M059J (cell line): ENCODE measurements at places on chromosomes 3 and 15. TPM values are rescaled to one million over a fixed set of nuclear protein-coding genes. Genes with fewer than 3 reads are reported as not detected.
A peak's percentile ranks its signal among the peaks of the same experiment; 100 is the strongest.

Gene RBM15B
- total RNA-seq = 7.7 and 13.3 TPM in 2 replicates

Gene NR2E3
- total RNA-seq = 0.12 TPM in 1 of 2 replicates, not detected in the other

Gene AHSG
- not detected in 2 replicates for total RNA-seq

Gene UBE2Q2
- total RNA-seq = 30.7 and 37.5 TPM in 2 replicates

Gene EPHA6
- total RNA-seq = not detected in 2 replicates

Gene TM4SF1
- 188 and 207 TPM in 2 replicates for total RNA-seq

Gene PRKCD
- 1.5 and 4.3 TPM in 2 replicates for total RNA-seq

Gene JMJD7
- total RNA-seq = 7.9 and 11.4 TPM in 2 replicates

Gene LRRC31
- not detected in 2 replicates for total RNA-seq

Gene GHSR
- total RNA-seq = not detected in 2 replicates

Gene CAMK1
- total RNA-seq = 6.4 and 10.6 TPM in 2 replicates

DNA sequence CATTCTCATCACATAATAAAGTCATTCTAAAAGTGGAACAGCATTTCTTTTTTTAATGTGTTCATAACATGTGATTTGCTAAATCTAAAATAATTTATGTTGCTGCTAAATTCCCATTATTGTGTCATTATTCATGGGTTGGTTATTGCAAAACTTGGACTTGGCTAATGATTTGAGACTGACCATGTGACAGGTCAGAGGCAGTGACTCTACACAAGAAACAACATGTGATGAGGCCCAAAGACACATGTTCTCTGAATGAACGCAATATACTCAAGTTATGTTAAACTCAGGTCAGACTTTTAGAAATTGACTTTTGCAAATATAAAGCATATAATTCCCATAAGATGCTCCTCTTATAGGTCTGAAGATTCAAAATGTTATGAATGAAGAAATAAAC, 566.1 kb downstream of the TBL1XR1 start:
- no peak for DNase-seq

- DNase-seq = peak; percentile 16
Measured at GRCh38 chr3:46695177-46695961, 1.9 kb upstream of the ALS2CL start.

- no peak for DNase-seq
Measured at GRCh38 chr3:177231242-177231641, 34.0 kb upstream of the TBL1XR1 start.

- peak; percentile 64 for DNase-seq
Measured at GRCh38 chr3:23664459-23664858, 141.3 kb upstream of the UBE2E1 start.

GRCh38 chr15:76972389-76973361, 22.3 kb upstream of the PSTPIP1 start:
- DNase-seq = no peak

DNA sequence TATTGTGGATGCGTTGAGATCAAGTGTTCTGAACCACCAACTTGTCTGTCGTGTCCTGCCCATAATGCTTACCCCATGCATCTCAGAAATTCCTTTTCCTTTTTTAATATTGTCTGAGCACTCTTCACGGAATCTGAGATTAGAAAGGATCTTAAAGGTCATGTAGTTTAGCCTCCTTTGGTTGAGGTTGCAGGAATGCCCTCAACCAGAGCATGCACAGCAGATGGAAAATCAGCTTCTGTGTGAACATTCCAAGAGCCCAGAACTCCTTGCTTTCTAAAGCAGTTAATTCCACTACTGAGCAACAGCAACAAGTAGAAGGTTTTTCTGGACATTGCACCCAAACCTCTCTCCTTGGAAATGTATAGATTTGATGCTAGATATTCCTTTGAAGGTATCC, 153.7 kb downstream of the TPRG1 start:
- DNase-seq = peak; percentile 44

GRCh38 chr15:52441841-52442240, 86.8 kb downstream of the MYO5A start:
- no peak for DNase-seq

DNA sequence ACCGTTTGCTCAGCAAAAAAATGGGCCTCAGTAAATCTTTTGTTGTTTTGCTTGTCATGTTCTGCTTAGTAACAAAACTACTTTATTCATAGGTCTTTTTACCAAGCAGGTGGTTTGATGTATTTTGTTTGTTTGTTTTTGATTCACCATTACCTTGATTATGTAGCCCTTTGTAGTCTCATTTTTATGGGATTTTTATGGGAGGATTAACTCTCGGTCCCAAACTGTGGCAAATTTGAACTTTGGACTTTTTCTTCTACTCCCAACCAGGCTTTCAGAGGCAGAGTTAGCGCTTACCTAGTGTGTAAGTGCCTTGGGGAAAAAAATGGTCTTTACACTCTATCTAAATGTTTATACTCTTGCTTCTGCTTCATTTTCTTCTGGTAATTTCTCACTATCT, 276.7 kb upstream of the POU1F1 start:
- no peak for DNase-seq

GRCh38 chr3:14946739-14947099, 664 bp upstream of the NR2C2 start:
- no peak for DNase-seq

GRCh38 chr15:59194639-59195325, 11.9 kb upstream of the LDHAL6B start:
- no peak for DNase-seq

- DNase-seq = no peak
Measured at GRCh38 chr3:105385819-105386508, 19.3 kb downstream of the ALCAM start.

- DNase-seq = no peak
Measured at GRCh38 chr3:151322511-151322910, 5.9 kb upstream of the GPR87 start.

- DNase-seq = no peak
Measured at GRCh38 chr3:165195640-165196576, at the start of gene SLITRK3. Gene SLITRK3, minus strand, starts transcription at chr3:165196384. Its CDS starts 5,554 bp downstream, at chr3:165190830.

- no peak for DNase-seq
Measured at GRCh38 chr3:187484547-187485295, 116.5 kb downstream of the RTP4 start.

- no peak for DNase-seq
Measured at GRCh38 chr3:13517253-13517977, 31.5 kb upstream of the FBLN2 start.

DNA sequence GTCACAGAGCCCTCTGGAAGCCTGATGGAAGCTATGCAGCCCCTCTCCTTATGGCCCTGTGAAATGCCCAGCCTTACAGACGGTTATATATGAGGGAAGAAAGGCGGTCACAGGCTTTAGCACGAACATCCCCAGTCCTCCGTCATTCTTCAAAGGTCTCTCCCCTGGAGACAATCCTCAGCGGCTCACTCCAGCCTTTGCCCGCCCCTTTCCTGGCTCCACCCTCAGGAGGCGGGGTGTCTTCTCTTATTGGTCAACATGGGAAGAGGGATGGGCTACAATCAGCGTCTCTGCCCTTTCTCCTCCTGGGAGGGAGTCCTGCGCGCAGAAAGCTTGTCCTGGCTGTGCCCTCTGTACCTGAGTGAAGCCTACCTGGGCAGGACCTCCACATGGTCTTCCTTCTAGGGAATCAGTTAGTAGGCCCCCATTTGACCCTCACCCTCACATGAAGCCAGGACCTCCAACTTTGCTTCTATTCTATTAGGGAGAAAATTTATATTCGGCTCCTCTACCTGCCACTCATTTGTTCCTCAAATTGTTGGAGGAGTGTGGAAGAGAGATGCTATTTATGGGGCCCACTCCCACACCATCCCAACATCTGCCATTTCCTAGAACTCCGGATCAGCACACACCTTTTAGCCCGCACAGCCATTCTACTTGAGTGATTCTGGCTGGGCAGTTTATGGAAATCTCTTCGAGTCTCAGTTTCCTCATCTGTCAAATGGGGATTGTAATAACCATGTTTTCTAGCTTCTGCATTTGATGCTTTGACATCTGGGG, 112.9 kb upstream of the SLC6A11 start:
- no peak for DNase-seq

DNA sequence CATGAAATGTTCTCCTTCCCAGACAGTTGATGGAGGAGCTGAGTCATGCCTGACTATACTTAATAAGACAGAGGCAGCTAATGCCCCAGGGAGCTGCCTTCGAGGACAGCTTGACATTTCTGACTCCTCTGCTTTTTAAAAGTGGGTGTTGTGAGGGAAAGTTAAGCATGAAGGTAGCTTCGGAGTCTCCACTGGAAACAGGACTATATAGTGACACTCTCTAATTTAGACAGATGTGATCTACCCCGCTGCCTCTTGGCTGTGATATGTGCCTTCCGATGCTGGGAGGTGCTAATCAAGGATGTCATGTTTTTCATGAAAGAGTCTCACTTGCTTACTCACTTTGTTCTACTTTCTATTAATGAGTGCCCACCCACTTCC, 72.7 kb downstream of the IL1RAP start:
- DNase-seq = peak; percentile 92

DNA sequence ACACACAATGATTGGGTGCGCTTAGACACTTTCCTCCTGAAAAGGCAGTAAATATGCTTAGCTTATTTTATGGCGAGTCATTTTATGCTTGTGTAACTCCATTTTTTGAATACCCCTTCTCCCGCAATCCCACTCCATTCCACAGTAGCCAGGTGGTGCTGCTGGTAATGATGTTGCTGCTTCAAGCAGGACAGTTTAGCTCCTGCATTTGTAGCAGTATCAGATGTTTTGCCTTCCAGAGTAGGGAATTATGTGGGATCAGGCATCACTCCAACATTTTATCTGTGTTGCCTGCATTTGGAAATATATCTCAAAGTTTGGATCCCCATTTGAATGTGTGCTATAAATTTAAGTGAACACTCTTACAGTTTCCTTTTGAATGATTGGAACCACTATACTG, 302.1 kb upstream of the SGO1 start:
- no peak for DNase-seq

DNA sequence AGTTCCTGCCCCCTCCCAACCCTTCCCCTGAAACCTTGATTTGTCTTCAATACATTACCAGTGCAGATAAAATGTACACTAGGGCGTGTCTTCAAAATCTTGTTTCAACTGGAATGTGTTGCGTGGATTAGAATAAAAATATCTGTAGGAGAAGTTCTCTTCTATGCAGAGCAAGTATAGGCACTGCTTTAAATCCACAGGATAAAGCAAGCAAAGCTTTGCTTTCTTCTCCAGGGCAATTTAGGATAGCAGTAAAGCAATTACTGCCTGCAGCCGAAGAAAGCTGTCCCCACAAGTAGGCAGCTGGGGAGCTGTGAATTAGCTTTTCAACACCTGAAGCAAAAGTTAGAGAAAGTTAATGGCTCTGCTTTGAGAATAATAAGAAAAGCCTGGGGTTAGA, 329.7 kb upstream of the KCNMB2 start:
- DNase-seq = no peak
